A673 (cell line): ENCODE measurements at places on chromosomes 7 and 10. TPM values are rescaled to one million over a fixed set of nuclear protein-coding genes. Genes with fewer than 3 reads are reported as not detected.
A peak's percentile ranks its signal among the peaks of the same experiment; 100 is the strongest.

DNA sequence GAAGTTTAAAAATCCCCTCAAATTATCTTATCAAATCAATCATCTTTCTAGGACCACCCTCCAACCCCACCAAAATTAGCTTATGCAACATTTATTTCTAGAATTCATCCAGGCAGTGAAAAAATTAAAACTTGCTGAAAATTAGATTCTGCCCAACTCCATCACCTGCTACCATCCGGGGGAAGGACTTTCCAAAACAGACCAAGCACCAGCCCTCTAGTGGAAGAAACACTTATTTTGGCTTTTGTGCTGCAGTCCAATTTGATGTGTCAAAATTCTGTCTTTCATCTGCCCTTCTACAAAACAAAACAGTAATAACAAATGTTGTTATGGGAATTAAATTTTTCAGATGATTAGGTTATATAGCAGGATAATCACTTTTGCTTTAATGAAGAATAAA, 35.1 kb downstream of the GCC1 start:
- no peak for DNase-seq
- no peaks in the 10 kb centered on the region for H3K27me3 ChIP-seq
- H3K4me3 ChIP-seq: no peak overlapping the region
- H3K27ac ChIP-seq: no peak overlapping the region
- H3K36me3 ChIP-seq: no peaks in the 10 kb centered on the region
- H3K4me1 ChIP-seq: no peaks in the 10 kb centered on the region

GRCh38 chr7:148863324-148863723, 20.8 kb downstream of the EZH2 start:
- H3K27me3 ChIP-seq: no peaks in the 10 kb centered on the region
- no peak for DNase-seq
- peaks cover 48% of the 10 kb centered on the region for H3K4me1 ChIP-seq
- H3K36me3 ChIP-seq: no peaks in the 10 kb centered on the region
- no peak overlapping the region for H3K4me3 ChIP-seq

DNA sequence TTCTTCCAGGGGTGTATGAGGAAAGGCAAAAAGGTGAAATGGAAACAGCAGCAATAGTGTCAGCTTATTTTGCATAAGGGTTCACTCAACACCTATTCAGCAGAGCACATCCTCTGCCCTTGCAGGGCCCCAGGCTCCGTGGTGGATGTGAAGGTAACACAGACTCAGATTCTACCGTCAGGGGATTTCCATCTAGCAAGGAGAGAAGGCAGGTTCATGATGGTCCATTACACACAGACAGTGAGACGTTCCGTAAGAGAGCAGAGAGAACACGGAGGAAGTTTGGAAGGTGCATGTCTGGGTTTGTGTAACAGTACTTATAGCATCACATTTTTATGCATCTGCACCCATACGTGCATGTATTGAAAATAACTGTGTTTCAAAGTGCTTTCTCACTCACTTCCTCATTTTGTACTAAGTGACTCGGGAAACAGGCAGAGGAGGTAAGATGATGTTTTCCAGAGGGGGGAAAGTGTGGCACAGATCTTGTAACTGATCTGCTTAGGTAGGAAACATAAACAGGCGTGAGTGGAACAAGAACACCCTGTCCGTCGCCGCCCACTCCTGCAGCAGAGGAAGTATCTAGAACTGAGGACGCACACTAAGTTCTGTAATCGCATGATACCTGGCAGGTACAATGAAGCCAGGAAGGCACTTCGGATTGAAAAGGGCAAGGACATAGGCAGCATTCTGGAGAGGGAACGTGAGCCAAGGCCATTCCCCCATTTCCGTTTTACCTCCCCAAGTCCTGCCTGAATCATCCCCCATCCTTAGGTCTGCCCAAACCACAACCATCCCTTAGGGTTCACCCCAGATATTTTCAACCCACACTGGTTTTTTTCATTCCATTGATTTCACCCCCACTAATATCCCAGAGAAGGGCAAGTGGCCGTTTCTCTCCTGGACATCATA, 1.0 kb upstream of the ENO4 start:
- peak overlapping the region; percentile 63 for H3K27ac ChIP-seq
- H3K4me1 ChIP-seq: peaks cover 17% of the 10 kb centered on the region
- no peak for DNase-seq
- H3K27me3 ChIP-seq: no peaks in the 10 kb centered on the region
- H3K4me3 ChIP-seq: peak overlapping the region; percentile 67

GRCh38 chr7:121398246-121398645, 2.1 kb upstream of the FAM3C start:
- no peak overlapping the region for H3K4me3 ChIP-seq
- peaks cover 13% of the 10 kb centered on the region for H3K4me1 ChIP-seq
- no peak overlapping the region for H3K27ac ChIP-seq
- H3K36me3 ChIP-seq: no peaks in the 10 kb centered on the region
- DNase-seq: peak; percentile 53

- peaks cover 6% of the 10 kb centered on the region for H3K4me1 ChIP-seq
- no peak overlapping the region for H3K27ac ChIP-seq
- no peak overlapping the region for H3K4me3 ChIP-seq
- H3K36me3 ChIP-seq: no peaks in the 10 kb centered on the region
- H3K27me3 ChIP-seq: no peaks in the 10 kb centered on the region
- no peak for DNase-seq
These were observed 3.4 kb upstream of the CEP41 start for GRCh38 chr7:130444234-130444633.

DNA sequence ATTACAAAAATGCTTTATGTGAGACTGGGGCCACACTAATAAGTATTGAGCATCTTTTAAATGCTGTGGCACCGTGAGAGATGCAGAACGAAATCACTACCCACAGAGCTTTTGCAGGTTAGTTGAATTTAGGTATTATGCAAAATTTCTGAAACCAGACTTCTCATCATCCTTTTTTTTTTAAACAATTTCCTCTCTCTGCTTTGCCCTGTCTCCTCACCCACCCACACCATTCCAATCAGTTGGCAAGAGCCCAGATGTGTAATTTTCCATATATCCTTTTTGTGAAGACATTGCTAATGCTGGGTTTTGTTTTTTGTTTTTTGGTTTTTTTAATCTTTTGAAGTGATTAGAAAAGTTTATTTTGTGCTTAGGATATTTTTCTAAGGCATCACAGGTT, 1.1 kb downstream of the YAE1 start:
- no peaks in the 10 kb centered on the region for H3K27me3 ChIP-seq
- H3K4me1 ChIP-seq: peaks cover 7% of the 10 kb centered on the region
- no peak overlapping the region for H3K27ac ChIP-seq
- DNase-seq: no peak

DNA sequence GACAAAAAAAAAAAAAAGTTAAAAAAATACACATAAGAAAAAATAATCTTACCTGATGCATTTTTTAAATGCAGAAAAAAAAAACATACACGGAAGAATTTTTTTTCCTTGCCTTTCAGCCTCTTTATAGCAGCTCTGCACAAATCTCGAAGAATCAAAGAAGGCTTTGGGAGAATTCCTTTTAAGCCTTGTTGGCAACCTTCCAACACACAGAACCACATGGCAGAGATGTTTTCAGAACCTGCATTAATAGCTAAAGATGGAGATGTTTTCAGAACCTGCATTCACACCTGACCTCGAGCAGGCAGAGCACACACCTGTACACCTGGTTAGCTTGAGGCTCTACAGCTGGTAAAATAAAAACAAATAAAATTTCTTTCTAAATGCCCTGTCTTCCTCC, 65.6 kb downstream of the DOCK4 start:
- H3K27me3 ChIP-seq: no peaks in the 10 kb centered on the region
- H3K36me3 ChIP-seq: no peaks in the 10 kb centered on the region
- DNase-seq: peak; percentile 26
- H3K4me3 ChIP-seq: no peak overlapping the region
- H3K27ac ChIP-seq: no peak overlapping the region
- peaks cover 5% of the 10 kb centered on the region for H3K4me1 ChIP-seq

DNA sequence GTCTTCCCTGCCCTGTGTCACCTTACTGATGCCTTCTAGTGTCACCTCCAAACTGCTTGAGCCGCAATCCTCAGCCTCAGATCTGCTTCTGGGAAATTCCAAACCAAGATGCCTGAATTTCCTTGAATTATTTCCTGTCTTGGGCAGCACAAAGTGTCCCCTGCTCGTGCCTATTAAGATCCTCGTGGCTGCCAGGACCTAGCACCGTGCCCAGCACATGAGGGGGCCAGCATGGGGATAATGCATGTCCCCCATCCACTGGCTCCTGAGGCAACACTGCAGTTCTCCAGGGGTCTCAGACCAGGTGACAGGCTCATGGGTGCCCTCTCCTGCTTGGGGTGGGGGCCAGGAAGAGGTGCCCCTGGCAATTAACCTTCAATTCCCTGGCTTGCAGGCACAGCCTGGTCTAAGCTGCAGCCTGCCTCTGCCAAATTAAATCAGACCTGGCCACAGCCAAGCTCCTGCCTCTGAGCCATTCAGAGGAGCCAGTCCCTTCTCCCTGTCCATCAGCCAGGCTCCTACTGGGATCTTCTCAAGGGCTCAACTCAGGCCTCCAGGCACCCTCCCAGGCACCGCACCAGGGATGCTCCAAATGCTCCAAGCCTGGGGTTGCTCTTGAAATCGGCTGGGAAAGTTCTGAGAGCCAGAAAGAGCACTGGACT, 146.6 kb downstream of the SH3PXD2A start:
- DNase-seq: no peak
- peaks cover 5% of the 10 kb centered on the region for H3K4me1 ChIP-seq
- H3K27me3 ChIP-seq: no peaks in the 10 kb centered on the region
- no peak overlapping the region for H3K27ac ChIP-seq

GRCh38 chr7:45596665-45597095, 22.5 kb downstream of the ADCY1 start:
- H3K4me3 ChIP-seq: no peak overlapping the region
- no peaks in the 10 kb centered on the region for H3K4me1 ChIP-seq
- H3K27me3 ChIP-seq: no peaks in the 10 kb centered on the region
- no peaks in the 10 kb centered on the region for H3K36me3 ChIP-seq
- no peak for DNase-seq

GRCh38 chr7:155863721-155864151, 51.5 kb upstream of the SHH start:
- no peak overlapping the region for H3K27ac ChIP-seq
- H3K4me3 ChIP-seq: no peak overlapping the region
- DNase-seq: no peak

GRCh38 chr10:22894714-22895113, 33.1 kb upstream of the ARMC3 start:
- no peaks in the 10 kb centered on the region for H3K4me1 ChIP-seq
- H3K4me3 ChIP-seq: no peak overlapping the region
- DNase-seq: no peak
- no peaks in the 10 kb centered on the region for H3K27me3 ChIP-seq
- no peaks in the 10 kb centered on the region for H3K36me3 ChIP-seq

DNA sequence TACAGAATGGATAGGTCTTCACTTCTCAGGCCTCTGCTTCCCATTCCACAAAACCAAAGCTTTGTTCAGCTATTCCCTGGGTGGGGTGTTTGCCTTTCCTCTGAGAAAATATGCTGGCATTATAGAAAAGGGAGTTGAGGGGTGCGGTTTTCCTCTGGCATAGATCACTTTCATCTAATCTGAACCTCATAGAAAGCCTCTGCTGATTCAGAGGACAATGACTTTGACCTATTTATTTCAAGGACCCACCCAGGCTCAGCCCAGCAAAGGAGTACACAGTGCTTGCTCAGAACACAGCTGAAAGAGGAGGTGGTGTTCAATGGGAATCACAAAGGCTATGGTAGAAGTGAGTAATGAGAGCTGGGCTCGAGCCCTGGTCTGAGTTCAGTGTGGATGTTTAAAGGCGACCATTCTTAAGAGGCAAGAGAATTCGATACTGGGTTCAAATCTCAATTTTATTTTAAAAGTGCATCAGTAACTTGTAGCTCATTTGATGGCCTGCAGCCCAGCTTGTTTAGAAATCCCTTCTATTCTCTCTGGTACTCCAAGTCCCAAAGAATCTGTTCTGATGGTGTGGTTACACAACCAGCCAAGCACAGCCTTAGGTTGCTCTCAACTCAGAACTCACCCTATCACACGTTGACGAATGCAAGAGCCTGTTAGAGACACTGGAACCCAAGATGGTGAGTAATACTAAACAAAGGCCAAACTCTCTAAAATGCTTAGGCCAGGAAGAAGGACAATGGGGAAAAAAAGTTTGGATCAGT, 1012.8 kb downstream of the LRMDA start:
- no peak overlapping the region for H3K4me3 ChIP-seq
- no peaks in the 10 kb centered on the region for H3K36me3 ChIP-seq
- peaks cover 4% of the 10 kb centered on the region for H3K27me3 ChIP-seq
- H3K27ac ChIP-seq: no peak overlapping the region
- DNase-seq: no peak

DNA sequence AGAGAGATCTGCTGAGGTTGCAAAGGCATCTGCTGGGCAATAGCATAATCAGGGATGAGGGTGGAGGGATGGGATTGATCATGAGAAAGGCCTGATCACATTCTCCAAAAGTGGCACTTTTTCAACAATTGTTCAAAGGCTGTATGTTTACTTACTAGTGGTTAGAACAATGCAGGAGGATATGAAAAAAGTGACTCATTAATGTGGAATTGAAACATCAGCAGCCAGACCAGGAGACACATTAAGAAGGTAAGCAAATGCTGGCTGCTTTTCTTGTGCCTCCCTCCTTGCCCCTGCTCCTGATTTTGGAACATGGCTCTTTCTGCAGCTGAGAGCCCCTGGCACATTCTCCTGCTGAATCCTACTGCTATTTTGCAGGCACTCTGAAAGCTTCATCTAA, 63.5 kb downstream of the FAM204A start:
- H3K4me1 ChIP-seq: no peaks in the 10 kb centered on the region
- H3K4me3 ChIP-seq: no peak overlapping the region
- H3K27ac ChIP-seq: no peak overlapping the region

GRCh38 chr10:21624951-21625350, 90.9 kb downstream of the MLLT10 start:
- peaks cover 11% of the 10 kb centered on the region for H3K4me1 ChIP-seq
- H3K36me3 ChIP-seq: no peaks in the 10 kb centered on the region
- DNase-seq: no peak
- no peak overlapping the region for H3K27ac ChIP-seq

GRCh38 chr7:134941185-134941900, 45.0 kb upstream of the AGBL3 start:
- no peaks in the 10 kb centered on the region for H3K4me1 ChIP-seq
- no peaks in the 10 kb centered on the region for H3K27me3 ChIP-seq
- DNase-seq: no peak
- H3K4me3 ChIP-seq: no peak overlapping the region
- H3K36me3 ChIP-seq: no peaks in the 10 kb centered on the region

GRCh38 chr7:7596176-7596575, 29.5 kb downstream of the MIOS start:
- no peaks in the 10 kb centered on the region for H3K4me1 ChIP-seq
- H3K4me3 ChIP-seq: no peak overlapping the region
- H3K36me3 ChIP-seq: no peaks in the 10 kb centered on the region
- H3K27me3 ChIP-seq: no peaks in the 10 kb centered on the region
- DNase-seq: no peak

IGFBP1 gene
- not detected in 2 replicates for total RNA-seq

LRRC18 gene
- not detected in 2 replicates for total RNA-seq

FKBP6 gene
- not detected in 2 replicates for total RNA-seq

HEPACAM2 gene
- not detected in 2 replicates for total RNA-seq

CAV2 gene
- total RNA-seq: 265 and 286 TPM in 2 replicates

AKR1C8 gene
- 0.48 and 0.58 TPM in 2 replicates for total RNA-seq

SHTN1 gene
- total RNA-seq: 39.9 and 40.6 TPM in 2 replicates

NEUROD6 gene
- not detected in 2 replicates for total RNA-seq

FAM25C gene
- not detected in 2 replicates for total RNA-seq

MARVELD1 gene
- 26.6 and 30.1 TPM in 2 replicates for total RNA-seq

FXYD4 gene
- not detected in 2 replicates for total RNA-seq

ADAM12 gene
- 0.11 and 0.17 TPM in 2 replicates for total RNA-seq

LAMB1 gene
- total RNA-seq: 162 and 169 TPM in 2 replicates
